ENCODE measurements at places on chromosomes 1 and 21.
A peak's percentile ranks its signal among the peaks of the same experiment; 100 is the strongest.

- no peak for DNase-seq
These were observed 33.7 kb upstream of the FOXO6 start for GRCh38 chr1:41327383-41327999.

- DNase-seq, result peak; percentile 12
These were observed 48.3 kb upstream of the C1orf146 start for GRCh38 chr1:92169214-92170005.

DNA sequence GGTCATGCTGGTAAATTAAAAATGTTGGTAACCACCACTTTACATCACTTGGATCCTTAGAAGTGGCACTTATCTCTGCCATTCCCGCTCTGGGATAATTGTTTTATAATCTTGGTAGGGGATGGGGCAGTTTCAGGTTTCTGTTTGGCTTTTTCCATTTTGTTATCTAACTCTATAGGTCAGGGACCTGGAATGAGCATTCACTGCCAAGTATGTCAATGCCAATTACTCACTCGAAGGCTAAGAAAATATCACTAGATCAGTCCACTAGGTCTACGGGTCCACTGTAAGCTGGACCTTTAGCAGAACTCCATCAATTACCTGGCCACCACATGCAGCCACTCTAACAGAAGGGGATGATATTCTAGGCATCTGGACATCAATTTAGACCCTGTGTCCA is 4.5 kb upstream of the DIP2A start:
- DNase-seq, result no peak

DNA sequence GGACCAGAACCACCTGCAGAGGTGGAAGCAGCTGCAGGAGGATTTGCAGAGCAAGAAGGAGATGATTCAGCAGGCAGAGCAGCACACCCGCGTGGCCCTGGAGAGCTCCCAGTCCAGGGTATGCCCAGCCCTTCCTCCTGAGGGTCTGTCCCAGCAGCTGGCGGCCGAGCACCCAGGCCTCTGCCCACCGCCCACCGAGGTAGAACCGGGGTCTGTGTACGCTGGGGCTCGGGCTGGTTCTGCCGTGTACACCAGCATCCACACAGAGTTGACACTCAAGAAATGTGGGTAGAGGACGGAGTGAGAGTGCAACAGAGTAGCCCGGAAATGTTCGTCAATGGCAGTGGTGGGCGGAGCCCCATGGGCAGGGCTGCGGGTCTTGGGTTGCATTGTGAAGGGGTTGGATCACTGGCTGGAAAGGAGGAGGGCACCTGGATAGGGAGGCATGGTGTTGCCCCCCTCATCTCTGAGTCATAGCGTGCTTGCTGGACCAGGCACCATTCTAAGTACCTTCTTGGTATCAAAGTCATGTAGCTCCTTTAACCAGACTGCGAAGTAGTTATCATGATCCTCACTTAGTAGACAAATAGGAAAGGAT is 5.1 kb upstream of the SMIM1 start:
- DNase-seq, result peak; percentile 22

DNA sequence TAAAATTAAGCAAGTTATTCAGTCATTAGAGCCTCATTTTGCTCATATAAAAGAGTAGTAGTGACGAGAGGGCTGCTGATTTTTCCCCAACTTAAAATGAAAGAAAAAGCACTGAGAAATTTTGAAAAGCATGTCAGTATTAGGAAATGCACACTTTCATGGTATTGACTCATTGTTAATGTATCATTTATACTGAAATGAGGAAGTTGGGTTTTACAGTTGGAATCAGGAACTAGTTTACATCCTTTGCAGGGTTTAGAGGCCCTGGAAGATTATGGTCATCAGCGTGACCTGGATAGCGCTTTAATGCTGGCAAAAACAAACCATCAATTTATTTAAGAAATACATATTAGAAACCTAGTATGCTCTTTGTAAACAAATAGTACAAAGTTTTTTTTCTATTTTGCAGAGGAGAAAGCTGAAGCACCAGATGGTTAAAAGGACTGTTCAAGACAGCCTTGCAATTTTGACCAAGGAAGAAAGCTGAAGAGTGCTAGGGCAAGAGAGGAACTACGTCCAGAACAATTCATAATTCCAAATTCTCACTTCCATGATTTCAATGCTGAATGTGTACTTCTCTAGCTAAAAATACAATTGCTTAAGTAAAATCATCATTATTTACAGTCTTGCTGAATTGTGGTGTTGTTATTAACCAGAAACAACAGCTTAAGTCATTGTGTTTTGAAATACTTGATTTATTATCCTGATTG is 94.8 kb upstream of the SGIP1 start:
- DNase-seq, result no peak

DNA sequence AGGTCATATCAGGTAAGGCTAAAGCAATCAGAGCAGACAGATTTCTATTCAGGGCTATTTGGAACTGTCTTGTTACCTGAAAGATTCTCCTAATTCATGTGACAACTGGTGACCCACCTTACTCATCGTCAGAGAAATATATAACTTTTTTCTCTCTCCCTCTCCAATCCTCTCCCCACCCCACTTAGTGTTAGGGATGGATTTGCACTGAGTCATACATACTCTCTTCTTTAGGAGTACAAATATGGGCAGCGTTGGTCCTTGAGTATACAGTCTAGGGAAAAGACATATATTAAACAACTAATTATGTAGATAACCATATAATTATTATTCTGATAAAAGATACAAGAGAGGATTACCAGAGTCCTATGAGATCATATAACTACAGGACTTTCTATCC is 246.3 kb downstream of the HHIPL2 start:
- DNase-seq, result no peak

DNA sequence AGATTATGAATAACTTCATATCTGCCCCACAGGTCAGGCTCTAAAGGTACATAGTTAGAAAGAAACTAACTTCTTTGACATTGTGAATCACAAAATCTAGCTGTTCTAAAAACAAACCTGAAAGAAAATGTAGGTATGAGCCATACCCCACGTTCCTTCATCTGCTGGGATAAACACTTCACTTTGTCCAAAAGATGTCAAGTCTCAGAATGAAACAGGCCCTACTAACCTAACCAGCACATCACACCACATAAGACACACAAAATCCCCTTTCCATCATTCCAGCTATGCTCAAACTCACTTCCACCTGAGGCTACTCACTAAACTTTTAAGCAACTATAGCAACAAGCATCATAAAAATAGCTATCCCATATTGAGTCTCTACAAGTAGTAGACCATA is 65.2 kb upstream of the GJA5 start:
- no peak for DNase-seq

DNA sequence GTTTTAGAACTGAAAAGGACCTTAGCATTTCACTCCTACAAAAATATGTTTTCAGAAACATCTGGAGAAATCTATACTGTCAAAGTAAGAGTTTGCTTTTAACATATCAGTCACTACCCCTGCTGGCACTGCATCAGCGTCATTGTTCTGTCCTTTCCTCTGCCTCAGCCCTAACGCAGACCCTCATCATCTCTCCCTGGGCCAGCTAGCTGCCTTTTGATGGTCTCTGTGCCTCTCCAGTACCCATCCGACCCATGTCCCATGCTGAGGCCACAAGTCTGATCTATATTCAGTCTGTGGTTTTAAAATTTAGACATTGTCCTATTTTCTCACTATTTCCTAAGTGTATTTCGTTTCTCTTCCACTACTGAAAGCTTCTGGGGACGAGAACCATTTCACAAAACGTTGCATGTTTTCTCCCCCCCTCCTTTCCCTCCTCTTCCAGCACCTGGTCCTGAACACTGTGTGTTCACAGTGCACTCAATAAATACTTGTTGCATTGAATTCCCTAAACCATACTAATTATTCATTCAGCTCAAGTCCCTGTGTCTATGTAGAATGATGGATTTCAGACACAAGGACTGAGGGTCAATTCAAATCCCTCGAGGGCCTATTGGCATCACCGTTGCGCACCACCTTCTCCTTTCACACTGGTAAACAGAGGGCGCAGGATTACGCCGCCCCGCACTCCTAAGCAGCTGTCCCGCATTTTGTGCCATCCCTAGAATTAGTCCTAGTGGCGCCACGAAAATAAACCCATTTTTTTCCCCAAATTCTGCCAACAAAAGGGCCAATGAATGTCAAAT is 53.4 kb downstream of the CD2 start:
- no peak for DNase-seq

DNA sequence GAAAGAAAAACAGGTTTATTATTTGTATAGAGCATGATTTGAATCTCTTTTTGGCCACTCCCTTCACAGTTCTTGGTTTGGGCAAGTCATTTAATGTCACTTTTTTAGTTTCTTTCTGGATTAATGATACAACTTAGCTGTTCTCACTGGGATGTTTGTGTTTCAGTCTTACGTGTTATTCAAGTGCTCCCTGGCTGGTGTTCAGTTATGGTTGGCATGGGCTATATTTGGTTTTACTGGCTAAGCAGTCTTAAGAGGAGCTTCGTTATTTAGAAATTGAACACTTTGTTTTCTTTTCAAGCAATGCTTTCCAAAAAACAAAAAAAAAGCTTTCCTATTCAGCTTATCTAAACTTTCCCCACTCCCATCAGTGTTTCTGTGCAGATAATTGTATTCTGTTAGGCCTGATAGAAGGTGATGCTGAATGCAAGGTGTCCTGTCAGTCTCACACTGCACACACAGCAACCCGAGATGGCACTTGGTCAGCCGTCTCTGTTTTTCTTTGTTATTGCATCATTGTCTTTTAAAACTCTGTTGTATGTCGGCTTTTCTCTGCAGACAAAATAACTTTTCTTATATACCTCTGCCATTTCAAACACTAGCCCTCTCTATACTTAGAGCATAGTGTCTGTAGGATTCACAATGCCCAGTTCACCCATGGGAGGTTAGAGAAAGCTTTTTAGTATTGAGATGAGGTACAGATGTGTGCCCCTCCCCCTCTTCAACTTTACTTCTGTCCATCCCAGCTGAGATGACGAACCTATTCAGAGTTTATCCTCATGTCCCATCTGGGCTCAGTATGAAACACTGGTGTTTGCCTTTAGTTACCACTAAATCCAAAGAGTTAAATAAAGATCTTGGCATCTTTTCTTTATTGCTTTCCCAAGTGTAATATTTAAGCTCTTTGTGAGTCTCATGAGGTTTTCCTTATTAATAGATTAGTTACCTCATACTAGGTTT is 80.2 kb downstream of the VPS13D start:
- DNase-seq, result no peak

- no peak for DNase-seq
These were observed 62.5 kb downstream of the OSBPL9 start for GRCh38 chr1:51679435-51679834.

- no peak for DNase-seq
These were observed 91.7 kb downstream of the DTL start for GRCh38 chr1:212127221-212127620.

DNA sequence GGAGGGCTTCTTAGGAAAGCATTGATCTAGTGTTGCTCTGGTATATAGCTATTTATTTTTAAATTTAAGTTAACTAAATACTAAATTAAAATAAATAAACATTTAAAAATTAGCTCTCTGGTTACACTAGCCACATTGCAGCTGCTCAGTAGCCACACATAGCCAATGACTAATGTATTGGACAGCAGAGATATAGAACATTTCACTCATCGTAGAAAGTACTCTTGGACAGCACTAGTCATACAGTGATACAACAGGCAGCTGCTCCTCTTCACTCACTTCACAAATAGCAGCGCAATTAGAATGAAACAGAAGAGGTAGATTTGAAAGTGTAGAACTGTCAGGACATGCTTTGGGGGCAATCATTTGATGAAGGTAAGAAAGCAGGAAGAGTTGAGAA is 245.4 kb downstream of the PBX1 start:
- DNase-seq, result no peak

DNA sequence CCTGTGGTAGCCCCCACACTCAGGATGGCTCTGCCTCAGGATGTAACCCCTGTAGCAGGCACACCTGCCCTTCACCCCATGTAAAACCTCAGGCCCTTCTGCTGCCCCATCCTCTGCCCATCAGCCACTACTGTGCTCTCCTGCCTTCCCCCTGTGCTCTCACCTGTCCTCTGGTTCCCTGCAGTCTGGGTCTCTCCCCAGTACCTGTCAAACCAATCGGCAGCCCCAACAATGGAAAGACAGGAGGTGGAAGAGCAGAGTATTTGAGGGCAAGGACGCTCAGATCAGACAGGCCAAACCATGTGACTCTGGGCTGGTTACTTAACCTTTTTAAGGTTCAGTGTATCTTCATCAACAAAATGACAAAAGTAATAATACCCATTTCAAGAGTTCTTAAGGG is 30.9 kb downstream of the SMIM12 start:
- DNase-seq, result no peak

DNA sequence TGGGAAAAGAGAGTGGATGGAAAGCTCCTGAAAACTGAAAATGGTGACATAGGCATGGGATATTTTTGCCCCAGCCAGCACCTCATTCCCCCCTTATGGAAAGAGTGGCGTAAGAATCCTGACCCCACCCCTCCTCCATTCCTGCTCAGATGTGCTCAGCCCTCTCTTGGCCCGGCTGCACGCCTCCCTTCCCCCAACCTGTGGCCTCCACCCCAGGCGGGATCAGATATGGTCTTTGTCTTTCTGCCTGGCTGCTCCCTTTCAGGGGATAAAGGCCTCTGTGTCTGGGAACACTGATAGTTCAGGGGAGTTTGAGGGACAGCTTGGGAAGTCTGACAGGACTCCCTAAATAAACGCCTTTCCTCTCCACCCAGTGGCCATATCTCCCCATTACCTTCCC is 49.8 kb downstream of the KIRREL1 start:
- DNase-seq, result no peak

DNA sequence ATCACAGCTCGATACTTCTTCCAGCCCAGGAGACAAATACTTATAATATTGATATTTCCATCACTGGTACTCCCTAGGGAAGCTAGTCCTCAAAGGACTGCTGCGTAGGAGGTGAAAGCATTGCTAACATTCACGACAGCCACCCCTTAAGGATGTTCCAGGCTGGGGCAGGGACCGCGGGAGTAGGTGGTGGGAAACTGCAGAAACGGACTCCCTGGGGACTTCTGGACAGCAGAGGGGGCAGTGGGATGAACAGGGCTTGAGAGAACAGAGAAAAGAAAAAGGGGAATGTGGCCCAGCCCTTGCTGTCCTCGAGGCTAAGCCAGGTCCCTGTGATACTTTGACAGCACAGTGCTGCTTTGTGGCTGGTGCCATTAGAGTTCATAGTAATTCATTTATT is 108.0 kb downstream of the HMGB4 start:
- DNase-seq, result no peak

DNA sequence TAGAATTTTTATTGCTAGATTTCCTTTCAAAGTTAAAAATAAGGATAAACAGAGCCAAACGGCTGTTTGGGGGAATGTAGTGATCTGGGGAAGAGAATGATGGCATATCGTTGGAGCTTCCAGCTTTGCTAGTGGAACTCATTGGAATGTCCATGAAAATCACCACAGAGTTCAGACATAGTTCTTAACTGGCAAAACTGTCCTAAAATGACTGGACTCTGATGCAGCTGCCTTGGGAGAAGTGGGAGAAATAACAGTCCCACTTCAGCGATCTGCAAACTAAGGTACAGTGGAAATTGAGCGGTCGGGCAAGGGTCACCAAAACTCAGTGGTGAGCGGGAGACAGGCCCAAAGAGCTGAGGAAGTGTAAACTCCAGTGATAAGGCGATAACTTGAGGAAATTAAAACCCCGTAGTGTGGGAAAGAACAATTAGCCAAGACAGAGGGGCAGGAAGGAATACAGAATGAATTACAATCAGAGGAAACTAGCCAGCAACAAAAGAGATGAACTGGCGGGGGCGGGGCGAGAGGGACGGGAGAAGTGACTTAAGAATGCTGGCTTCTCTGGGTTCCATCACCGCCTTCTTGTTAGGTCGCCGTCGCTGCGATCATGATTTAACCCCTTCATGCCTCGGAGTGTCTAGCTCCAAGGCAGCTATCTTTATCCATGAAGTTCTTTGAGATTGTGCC is 89.8 kb upstream of the ARHGAP29 start:
- no peak for DNase-seq

GRCh38 chr1:44037154-44037553 is 5.9 kb upstream of the SLC6A9 start:
- DNase-seq, result no peak

GRCh38 chr1:117447661-117448060 is 80.4 kb downstream of the MAN1A2 start:
- DNase-seq, result no peak

All from NCI-H146 (cell line).